Left renal cortex interstitium (tissue), 4 donors: ENCODE measurements at places on chromosomes 16 and 17.
A peak's percentile ranks its signal among the peaks of the same experiment; 100 is the strongest.

GRCh38 chr17:70327723-70328122 is 158.4 kb downstream of the KCNJ2 start:
- DNase-seq, result no peak

- no peak for DNase-seq
Observed at GRCh38 chr17:44903012-44903685, 3.9 kb upstream of the EFTUD2 start.

- no peak for DNase-seq
Observed at GRCh38 chr17:61659437-61659836, 68.4 kb upstream of the NACA2 start.

- no peak for DNase-seq
Observed at GRCh38 chr16:22311520-22311919, 14.3 kb downstream of the POLR3E start.

DNA sequence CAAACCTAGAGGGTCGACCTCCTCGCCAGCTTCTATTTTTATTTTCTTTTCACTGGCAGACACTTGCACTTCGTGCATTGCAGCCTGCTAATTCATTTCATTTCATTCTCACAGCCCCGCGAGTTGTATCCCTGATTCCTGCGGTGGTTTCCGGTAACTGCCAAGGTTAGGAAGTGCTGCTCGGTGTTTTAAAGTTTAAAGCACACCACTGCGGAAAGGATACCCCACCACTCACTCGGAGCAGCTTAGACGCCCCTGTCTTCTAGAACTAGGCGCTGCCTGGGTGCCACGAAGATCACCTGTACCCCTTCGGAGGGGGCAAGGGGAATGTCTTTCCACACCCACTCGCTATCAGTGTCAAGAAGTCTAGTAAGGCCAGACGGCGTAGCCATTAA is 509 bp downstream of the CNEP1R1 start:
- peak; percentile 22 for DNase-seq

GRCh38 chr16:48498769-48499631 is 111.0 kb downstream of the N4BP1 start:
- no peak for DNase-seq

- DNase-seq, result no peak
Observed at GRCh38 chr17:66850692-66851091, 15.8 kb downstream of the CACNG5 start.

DNA sequence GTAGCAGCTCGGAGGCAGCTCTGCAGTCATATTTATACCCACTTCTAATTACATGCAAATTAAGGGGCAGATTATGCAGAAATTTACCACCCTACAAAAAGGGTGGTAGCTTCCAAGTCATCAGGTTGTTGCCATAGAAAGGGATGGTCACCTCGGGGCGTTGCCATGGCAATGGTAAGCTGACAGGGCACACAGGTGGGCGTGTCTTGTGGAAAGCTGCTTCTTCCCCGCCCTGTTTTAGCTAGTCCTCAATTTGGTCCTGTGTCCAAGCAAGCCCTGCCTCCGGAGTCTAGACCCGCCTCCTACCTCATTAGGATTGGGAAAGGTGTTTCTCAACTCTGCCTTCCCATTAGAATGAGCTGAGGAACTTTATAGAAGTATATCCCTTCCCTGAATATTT is 98.7 kb downstream of the HS3ST2 start:
- no peak for DNase-seq

- DNase-seq, result no peak
Observed at GRCh38 chr16:50856991-50857390, 115.1 kb downstream of the CYLD start.

GRCh38 chr16:12453832-12454231 is 349.9 kb downstream of the CPPED1 start:
- no peak for DNase-seq

GRCh38 chr16:21208446-21209230 is 2.7 kb downstream of the ZP2 start:
- DNase-seq, result no peak

DNA sequence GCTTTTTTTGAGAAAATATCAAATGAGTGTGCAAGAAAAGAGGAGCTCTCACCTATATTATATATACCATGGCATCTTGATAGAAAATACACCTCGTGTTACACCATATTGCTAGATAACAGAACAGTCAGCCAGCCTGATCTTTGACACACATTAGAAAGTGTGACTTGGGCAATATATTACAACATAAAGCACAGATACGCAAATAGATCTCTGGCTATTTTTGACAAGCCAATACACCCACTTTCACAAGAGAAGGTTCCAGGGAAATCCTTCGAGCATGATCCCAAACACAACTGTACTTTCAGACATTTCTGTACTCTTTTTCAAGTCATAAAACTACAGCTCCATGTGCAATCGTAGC is 9.4 kb downstream of the GGA2 start:
- no peak for DNase-seq

DNA sequence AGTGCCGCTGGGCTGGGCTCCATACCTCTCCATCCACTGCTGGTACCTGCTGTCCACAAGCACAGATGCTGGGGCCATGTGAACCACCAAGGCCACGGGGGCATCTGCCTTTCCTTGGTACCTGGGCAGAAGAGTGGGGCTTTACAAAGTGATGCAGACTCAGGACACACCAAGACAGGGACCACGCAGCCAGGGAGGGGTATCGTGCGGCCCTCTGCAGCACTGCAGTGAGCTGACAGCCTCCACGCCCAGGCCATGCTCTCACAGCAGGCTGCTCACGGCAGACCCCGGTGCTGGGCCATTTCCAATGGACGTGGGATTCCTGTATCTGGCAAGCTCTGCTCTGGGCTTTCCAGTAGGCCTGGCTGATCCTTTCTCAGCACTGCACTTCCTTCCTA is 14.4 kb downstream of the ELAC2 start:
- DNase-seq, result no peak

- DNase-seq, result no peak
Observed at GRCh38 chr17:50596191-50597037, 35.9 kb downstream of the CACNA1G start.

- no peak for DNase-seq
Observed at GRCh38 chr16:5903153-5903552, 805.6 kb upstream of the EEF2KMT start.

DNA sequence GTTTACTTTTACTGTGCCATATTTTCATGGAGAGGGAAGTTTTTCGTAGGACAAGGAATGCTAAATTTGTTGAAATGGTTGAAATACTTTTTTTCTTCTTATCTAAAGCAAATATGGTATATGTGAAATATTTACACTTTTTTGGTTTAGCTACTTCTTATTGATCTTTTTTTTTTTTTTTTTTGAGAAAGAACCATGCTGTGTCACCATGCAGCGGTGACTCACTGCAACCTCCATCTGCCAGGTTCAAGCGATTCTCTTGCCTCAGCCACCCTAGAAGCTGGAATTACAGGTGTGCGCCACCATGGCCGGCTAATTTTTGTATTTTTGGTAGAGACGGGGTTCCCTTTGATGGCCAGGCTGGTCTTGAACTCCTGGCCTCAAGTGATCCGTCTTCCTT is 100.5 kb downstream of the FTO start:
- no peak for DNase-seq

GRCh38 chr17:47400333-47400732 is 76.6 kb downstream of the EFCAB13 start:
- no peak for DNase-seq

DNA sequence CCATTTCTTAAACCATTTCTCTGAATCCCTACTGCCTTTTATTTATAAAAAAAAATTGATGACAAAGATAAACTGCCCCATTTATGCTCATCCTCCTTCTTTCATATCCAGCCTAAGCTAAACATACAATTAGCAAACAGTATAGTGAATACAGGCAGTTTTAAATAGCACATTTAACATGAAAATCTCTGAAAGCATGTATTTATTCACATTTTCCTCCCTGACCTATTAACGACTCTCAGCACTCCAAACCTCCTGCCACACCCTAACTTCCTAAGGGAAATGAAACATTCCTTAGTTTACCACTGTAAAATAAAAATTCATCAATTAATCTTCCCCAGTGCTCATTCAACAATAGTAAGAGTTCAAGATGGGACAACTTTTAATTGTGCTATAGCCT is 56.9 kb downstream of the TRIM37 start:
- DNase-seq, result no peak

- DNase-seq, result no peak
Observed at GRCh38 chr16:50838165-50838564, 96.3 kb downstream of the CYLD start.

- no peak for DNase-seq
Observed at GRCh38 chr17:32277284-32277683, 11.7 kb downstream of the RHBDL3 start.

GRCh38 chr16:57911743-57912142 is 59.2 kb downstream of the CNGB1 start:
- DNase-seq, result no peak

DNA sequence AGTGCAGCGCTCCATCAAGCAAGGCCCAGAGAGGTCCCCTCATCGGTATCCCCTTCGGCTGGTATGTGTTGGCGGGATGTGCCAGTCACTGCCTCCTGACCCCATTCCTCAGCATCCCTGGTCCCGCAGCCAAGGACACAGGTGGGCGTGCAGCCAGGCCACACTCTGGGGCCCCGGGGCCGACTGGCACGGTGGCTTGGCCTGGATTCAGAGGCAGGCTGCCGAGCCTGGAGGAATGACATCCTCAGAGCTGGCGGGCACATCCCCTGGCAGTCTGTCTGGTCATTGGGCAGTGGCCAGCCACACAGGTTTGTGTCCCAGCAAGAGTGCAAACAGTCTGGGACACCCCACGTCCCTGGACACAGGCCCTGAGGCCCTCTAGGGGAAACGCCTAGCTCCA is 111.1 kb downstream of the SDK2 start:
- DNase-seq, result no peak

GRCh38 chr16:88759245-88759975 is 25.6 kb downstream of the PIEZO1 start:
- DNase-seq, result no peak

DNA sequence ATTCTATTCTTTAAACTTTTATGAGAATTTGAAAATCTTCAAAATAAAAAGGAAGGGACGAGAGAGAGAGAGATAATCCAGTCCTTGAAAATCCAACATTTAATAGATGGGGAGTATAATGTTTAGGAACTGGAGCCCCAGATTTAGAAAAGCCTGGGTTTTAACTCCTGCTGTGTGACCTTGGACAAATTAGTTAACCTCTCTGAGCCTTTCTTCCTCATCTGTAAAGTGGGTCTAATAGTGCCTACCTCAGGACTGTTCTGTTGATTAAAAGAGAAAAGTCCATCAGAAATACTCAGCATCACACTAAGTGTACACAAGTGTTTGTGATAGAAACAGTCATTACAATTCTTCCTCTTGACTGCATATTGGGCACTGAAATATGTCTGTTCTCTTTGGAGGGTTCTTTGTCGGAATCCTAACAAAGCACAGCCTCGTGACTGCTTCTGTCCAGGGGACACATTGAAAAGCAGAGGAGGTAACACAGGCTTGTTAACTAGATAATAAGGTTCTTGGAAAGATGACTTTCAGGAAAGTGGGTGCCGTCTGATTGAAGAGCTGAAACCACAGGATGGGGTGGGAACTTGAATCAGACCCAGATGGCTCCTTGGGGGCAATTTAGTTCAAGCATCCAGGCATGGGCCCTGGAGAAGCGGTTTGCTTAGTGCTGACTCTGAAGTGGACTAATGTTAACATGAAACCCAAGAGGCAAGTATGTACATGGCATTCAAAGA is 128.2 kb downstream of the CLEC16A start:
- DNase-seq, result no peak
